ENCODE measurements at places on chromosomes 6 and 20.

GRCh38 chr6:155377061-155377460, 62.8 kb upstream of the TFB1M start:
- DNase-seq, result no peak

GRCh38 chr6:146292506-146292905, 251.1 kb upstream of the RAB32 start:
- no peak for DNase-seq

GRCh38 chr20:57457243-57458095, 66.3 kb downstream of the RBM38 start:
- DNase-seq, result no peak

DNA sequence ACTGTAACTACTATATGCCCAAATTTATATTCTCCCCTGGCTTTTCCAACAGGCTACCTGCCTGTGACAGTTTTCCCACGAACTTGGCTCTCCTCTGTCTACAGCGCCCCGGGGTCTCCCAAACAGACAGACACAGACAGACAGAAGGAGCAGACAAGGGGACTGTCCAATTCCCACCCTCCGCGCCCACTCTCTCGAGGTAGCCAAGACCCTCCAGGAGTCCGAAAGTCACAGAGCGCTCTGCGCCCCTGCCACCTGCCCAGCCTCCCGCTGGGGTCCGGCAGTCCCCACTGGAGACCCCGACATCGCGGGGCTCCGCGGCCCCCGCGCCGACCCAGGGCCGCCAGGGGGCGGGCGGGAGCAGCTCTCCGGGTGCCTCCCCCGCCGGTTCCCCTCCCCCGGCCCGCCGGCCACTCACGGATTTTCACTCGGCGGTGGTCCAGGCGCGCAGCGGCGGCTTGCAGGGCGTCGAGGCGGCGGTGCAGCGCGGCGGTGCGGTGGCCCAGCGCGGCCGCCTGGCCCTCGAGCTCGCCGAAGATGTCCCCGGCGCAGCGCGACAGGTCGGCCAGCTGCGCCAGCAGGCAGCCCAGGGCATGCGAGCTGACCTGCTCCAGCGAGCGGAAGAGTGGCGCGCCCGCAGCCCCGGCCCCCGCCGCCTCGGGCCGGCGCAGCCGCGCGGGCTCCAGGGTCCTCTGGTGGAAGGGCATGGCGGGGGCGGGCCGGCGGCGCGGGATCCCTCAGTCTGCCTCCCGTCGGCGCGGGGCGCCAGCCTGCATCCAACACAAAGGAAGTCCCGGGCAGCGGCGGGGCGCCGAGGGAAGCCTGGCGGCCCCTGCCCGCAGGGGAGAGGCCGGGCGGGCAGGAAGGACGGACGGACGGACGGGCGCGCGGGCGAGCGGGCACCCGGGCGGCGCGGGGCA, 81.3 kb upstream of the CCDC28A start:
- DNase-seq, result no peak

GRCh38 chr6:154614101-154614500, 103.6 kb upstream of the CNKSR3 start:
- no peak for DNase-seq

GRCh38 chr6:125165256-125165655, 11.7 kb downstream of the TPD52L1 start:
- DNase-seq, result no peak

- DNase-seq, result no peak
Measured at GRCh38 chr6:138422861-138423260, 18.8 kb downstream of the HEBP2 start.

DNA sequence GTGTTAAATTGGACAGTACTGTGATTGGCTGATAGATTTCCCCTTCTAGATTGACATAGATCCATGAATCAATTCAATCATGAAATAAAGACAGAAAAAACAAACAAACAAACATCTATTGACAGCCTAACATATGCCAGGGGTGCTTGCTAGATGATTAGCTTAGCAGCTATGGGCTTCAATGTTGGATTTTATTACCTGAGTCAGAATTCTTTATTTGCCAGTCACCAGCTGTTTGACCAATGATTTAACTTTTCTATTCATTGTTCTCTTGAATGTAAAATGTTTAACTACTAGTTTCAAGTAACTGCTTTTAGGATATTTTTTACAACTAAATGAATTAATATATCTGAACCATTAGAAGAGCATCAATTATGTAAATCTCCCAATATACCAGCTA, 901.3 kb upstream of the CITED2 start:
- no peak for DNase-seq

DNA sequence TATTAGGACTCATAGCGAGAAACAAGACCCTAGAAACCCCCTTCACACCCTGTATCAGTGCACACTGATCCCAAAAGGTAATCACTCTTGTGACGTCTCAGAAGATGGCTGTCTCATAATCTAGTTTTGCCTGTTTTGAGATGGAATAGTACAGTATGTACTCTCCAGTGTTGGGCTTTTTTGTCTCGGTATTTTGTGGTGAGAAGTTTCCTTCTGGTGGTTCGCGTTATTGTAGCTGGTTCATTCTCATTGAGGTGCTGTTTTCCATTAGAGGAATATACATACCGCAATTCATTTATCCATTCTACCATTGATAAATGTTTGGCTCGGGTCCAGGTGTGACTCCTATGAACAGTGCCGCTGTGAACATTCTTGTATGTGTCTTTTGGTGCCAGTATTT, 27.9 kb upstream of the MAP3K4 start:
- DNase-seq, result no peak

DNA sequence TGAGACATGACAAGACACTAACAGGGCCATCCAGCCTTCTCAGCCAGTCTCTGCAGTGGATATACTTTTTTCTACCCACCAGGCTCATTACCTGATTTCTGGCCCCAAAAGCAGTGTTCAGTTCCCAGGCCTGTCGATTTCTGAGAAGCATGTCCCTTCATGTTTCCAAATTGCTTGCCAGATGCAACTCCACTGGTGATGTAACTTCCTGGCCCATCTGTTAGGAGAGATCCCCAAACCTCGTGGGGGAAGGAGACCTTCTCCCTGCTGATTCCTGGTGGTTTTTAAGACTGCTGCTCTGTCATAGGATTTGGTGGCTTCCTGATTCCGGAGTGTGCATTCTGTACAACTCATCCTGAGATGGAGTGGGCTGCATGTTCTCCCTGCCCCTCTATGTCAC, 31.6 kb upstream of the MRPS10 start:
- DNase-seq, result no peak

DNA sequence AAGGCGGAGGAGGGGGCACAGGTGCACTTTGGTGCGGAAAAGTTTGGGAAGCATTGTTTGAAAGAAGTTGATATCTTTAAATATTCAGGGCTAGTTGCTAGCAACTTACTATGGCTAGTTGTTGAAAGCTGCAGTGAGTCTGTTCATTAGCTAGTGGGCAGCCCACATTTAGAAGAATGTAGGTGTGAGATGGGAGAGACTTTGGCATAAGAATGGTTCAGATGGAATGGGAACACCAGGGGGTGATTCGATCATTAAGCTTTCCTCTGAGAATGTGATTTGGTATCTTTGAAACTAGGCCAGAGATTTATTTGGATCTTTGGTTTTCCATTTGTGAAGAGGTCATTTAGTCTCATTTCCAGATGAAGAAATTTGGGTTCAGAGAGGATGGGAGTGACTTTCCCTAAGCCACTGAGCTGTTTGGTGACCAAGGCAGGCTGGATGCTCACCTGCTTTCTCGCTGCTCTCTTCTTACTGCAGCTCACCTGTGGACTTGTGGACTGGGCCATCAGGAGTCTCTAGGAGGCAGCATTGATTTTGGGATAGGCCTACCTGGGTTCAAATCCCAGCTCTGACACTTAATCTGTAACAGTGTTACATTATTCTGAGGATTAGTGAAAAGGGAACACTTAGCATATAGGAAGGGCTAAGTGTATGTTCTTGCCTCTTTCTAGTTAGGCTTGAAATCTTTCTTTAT, 62.9 kb downstream of the CARMIL1 start:
- DNase-seq, result no peak

DNA sequence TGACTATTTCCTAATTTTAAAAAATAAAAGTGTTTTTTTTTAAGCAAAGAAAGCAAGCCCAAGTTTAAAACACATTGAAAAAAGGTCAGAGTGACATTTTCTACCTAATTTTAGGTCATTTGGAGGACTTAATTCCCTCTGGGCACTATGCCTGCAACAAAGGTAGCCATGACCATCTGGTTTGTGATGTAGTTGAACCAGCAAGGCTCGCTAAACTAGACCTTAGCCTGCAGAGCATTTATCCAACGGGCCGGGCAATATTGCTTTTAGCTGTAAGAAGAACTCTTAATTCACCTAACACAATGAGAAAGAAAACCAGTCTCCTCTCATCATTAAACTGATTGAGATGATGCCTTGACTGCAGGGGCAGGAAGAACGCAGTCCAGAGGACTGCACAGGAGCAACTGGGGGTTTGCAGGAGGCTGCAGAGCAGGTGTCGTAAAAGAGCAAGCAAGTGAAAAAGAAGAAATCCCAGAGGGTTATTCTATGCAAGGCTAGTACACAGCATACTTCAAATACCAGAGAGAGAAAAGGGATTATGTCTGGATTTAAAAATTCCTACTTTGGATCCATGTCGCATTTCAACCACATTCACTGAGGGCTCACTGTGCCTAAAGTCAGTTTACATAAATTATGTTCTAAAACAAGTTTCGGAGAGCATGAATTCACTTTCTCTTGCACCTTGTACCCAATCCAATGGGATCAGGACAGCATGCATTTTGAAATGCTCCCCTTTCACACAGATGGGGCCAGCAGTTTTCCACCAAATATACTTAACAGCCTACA, 12.8 kb downstream of the TRAF3IP2 start:
- no peak for DNase-seq

DNA sequence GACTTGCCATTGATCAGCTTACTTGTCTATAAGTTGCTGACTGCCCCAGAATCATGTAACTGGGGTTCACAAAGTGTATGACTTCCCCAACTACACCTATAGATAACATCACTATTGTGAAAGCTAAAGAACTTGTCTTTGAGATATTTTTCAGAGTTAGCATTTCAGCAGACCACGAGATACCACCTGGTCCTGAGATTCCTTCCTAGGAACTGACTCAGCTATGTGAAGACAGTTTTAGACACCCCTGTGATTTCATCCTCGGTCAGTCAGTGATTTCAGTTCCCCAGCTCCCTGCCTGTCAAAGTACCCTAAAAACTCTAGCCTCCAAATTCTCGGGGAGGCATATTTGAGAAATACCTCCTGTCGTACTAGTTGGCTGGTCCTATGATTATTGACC, 62.4 kb downstream of the TXNDC5 start:
- DNase-seq, result no peak

DNA sequence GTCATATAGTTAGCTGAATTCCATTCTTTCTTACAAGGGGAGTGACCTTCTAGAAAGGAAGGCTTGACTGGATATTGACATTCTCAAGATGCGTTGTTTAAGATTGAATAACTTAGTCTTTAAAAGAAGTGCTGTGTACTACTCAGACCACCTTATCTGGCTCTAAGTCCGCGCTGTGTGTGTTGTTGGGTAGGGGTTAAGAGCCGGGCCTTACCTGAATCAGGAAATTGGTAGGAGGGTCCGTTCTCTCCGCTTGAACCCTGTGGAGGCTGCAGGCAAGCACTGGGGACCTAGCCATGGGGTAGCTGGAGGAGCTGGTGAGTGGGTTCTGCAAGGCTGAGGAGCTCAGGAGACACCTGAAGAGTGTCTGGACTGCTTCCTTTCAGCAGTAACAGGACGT, 9.0 kb upstream of the SCML4 start:
- no peak for DNase-seq

DNA sequence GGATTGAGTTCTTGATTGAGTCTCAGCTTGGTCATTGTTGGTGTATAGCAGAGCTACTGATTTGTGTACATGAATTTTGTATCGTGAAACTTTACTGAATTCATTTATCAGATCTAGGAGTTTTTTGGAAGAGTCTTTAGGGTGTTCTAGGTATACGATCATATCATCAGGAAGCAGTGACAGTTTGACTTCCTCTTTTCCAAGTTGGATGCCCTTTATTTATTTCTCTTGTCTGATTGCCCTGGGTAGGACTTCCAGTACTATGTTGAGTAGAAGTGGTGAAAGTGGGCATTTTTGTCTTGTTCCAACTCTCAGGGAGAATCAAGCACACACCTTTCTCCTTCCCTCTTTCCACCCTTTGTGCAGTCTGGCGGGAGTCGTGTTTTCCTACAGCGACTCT, 26.4 kb downstream of the RPP40 start:
- DNase-seq, result no peak

DNA sequence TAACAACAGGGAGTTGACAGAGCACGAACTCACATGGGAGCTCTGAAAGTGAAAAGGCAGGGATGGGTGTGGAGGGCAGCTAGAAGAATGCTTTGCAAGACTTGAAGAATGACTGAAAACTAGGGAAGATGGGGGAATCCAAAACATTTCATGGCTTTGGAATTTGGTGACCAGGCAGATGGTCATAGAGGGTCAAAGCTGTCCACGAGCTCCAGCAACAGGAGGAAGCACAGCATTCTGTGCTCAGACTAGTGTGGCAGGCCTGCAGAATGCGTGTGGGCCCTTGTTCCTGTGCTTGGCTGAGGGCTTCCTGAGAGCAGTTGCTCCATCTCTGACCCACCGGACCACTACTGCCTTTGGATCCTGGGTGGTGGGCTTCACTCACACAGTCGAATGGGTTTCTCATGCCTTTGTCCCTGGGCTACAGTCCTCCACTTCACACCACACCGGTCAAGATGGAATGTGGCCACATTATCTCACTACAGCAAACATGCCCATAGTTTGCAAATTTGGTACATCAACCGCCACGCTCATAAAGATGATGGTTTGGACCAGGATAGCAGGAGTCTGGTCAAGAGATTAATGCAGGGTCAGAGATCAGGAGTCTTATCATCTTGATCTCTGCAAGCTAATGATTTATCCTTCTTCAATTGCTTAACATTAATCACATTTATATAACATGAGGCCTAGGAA, 100.7 kb downstream of the SGK1 start:
- DNase-seq, result no peak

DNA sequence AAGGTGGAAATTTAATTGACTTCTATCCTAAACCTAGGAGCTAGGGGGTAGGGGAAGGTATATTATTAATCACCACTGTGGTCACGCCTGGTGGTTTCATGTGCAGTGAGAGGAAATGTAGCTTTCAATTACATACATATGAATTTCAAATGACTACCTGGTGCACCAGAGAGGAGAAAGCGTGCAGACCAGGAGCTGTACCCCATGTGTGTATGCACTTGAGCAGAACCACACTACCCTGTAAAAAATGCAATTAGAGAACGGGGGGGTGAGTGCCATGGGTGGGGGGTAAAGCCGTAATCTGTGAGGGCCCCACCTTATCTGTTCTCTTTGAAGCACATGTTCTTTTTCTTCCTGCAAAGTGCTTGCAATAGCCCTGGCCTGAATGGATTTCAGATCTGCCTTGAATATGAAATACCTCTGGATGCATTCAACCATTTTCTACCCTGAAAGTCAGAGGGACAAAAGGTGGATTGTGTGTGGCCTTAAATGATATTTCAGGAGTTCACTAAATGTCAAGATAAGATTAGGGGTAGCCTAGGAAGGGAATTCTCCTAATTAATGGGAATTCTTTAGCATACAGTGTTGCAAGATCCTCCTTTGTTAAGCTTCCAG, 30.9 kb upstream of the EDN3 start:
- no peak for DNase-seq

DNA sequence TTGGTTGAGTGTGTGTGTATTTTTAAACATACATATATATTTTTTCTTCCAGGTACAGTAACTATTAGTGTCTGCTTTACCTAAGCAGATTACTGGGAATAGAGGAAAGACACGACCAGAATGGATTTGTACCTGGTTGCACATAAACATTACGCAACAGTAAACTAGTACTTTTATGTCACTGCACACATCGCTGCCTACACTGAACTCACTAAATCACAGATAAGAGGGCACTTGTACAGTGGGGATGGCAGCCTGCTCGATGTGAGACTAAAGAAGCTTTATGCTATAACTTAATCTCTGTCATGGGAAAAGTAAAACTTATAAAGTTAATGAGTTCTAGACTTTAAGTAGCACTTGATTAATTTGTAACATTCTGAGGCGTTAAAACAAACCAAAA, 89.5 kb upstream of the SIM1 start:
- no peak for DNase-seq
